Right ventricle myocardium inferior (tissue), 1 donor: ENCODE measurements at places on chromosomes 6 and 20.

GRCh38 chr6:144482142-144482541 lies 197.0 kb downstream of the UTRN start:
- peak; percentile 83 for DNase-seq

DNA sequence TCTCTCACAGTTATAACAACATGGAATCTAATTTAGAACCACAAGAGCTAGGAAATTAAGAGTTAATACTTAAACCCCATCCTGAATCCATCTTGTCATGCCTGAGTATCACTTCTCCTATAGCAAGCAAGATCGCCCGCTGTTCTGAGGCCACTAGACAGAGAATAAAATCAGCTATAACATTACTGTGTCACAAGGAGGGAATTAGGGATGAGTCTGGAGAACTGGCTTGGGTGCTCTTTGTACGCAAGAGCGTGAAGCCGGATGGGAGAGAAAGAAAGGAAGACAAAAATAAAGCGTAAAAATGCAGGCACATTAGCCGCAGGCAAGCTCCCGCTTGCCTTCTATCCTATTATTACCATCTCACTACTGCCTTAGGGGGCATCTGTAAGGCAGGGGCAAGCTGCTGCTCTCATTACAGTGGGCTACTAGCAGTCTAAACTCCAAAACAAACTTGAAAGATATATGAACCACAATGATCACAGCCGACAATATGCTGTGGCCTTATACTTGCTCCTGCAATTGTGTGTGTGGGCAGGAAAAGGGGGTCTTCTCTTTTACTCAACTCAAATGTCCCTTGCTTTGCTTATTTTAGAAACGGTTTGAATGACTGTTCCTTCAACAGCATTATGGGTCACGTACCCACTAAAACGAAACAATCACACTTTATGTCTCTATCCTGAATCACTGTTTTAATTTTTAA lies 81.9 kb downstream of the GJA10 start:
- no peak for DNase-seq

- no peak for DNase-seq
These were observed 65.1 kb downstream of the PHACTR2 start for GRCh38 chr6:143742955-143743255.

DNA sequence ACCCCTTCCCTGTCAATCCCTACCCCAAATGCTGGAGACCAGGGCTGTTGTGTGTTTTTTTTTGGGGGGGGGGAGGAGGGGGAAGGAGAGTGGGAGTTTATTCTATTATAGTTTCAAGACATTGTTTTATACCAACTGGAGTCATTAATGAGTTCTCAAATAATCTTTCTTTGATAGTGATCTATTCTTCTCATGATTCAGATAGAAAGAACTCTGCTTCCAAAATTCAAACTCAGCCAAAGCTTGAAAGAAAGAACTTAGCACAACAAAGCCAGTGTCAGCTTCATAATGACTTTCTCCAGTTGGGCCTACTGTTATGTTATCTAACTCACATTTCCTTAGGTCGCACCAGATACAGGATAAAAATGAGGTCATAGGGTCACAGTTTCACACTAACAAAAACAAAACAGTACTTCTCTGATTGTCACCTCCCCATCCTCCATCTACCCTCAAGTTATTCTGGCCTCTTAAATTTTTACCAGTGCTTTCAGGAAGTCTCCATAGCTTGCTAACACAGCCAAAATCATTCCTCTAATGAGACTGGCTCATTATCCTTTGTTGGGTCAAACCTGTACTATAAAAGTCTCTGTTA lies 19.0 kb upstream of the MAP3K7 start:
- no peak for DNase-seq

DNA sequence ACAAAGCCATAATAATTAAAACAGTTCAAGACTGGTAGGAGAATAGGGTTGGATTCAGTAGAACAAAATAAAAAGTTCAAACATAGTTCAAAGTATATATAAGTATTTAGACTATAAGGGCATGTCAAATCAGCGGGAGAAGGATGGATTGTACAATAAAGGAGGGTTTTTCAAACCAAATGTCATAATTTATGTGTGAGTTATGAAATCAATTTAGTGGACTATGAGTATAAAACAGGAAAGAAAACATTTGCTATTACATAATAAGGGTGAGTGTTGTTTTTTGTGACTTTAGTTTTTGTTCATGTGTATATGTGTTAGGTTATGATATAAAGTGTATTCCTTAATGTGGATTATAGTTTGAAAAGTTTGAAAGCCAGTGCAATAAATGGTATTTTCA lies 10.6 kb downstream of the ORC3 start:
- no peak for DNase-seq

GRCh38 chr6:168726312-168726856 lies 285.4 kb downstream of the SMOC2 start:
- DNase-seq: no peak

DNA sequence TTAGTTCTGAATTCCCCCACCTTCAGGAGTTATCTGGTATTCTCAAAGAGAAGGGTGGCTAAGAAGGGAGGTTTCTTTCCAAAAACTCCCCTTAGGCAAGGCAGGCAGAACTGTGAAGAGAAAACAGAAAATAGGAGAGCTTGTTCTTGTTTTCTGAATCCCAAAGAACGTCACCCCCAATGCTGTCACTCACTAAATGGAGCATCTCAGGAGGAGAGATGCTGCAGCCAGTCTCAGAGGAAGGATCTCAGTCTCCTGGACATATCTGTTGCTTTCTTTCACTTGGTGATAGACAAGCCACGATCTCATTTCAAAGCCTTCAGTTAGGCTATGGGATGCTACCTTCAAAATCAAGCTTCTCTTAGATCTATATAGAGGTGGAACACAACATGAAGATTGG lies 16.1 kb upstream of the MYB start:
- no peak for DNase-seq

DNA sequence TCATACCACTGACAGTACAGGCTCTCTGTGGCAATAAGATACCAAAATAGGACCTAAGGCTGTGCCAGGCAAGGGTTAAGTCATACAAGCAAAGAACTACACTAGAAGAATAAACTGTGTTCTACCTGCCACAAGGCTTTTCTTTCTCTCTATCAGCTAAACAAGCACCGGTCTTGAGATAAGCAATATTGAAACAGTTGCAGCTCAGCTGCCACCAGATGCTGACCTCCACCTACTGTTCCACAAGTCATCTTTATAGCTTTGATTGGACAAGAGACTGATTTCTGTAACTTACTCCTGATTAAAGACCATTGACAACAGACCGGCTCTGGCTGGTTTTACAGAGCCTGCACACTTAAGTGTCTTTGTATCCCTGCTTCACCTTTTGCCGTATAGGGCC lies 24.1 kb downstream of the SCP2D1 start:
- DNase-seq: no peak

DNA sequence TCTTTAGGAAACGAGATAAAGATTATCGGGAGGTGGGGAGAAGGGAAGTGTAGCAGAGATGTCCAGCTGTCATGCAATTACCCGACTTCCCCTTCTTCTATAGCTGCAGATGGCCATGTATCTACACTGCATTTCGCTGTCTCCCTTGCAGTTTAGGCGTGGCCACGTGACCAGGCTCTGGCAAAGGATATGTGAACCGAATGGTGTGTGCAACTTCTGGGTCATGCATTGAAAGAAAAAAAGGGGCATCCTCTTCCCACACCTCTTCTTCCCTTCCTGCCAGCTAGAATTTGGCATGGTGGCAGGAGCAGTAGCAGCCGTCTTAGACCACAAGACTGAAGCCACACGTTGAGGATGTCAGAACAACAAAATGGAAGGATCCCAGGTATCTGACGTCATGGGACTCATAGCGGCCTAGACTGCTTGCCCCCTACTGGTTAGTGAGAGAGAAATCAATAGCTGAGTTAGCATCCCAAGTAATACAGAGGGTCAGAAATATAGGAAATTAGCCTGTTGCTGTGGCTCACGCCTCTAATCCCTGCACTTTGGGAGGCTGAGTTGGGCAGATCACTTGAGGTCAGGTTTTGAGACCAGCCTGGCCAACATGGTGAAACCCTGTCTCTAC lies 32.8 kb downstream of the TCF15 start:
- no peak for DNase-seq

- no peak for DNase-seq
These were observed 50.1 kb downstream of the CYP24A1 start for GRCh38 chr20:54123587-54124180.

- DNase-seq: no peak
These were observed 47.4 kb downstream of the COL21A1 start for GRCh38 chr6:56199956-56200355.

DNA sequence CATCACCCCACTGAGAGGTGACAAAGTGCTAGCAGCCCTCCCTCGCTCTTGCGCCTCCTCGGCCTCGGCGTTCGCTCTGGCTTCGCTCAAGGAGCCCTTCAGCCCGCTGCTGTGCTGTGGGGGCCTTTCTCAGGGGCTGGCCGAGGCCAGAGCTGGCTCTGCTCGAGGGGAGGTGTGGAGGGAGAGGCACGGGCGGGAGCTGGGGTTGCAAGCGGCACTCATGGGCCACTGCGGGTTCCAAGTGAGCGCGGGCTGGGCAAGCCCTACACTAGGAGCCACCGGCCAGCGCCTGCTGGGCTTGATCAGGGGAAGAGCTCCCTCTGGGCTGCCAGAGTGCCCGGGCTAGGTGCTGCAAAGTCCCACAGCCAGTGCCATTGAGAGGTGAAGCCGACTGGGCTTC lies 964.8 kb upstream of the GJE1 start:
- DNase-seq: peak; percentile 59

GRCh38 chr6:137271245-137272183 lies 52.3 kb upstream of the IFNGR1 start:
- no peak for DNase-seq

DNA sequence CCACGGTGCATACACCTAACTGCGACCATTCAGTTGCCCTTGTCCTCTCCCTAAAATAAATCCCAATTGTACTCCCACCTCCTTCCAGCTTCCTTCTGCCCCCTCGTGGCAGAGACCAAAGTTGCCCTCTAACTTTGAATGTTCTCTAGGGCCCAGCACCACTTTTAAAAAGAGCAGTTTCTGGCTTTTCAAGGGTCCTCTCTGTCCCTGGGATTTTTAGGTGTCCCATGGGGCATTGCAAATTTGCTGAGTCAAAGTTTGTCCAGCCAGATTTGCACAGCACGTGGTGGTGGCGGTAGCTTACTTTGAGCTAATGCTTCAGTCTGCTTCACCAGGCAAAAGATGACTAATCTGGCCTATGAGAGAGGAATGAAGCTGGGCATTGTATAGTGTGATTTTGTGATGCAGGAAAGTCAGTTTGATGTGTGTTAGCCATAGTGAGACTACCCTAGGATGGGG lies 100.2 kb downstream of the PERP start:
- DNase-seq: no peak

- DNase-seq: peak; percentile 13
These were observed 212.7 kb upstream of the AGPAT4 start for GRCh38 chr6:161486361-161487216.

DNA sequence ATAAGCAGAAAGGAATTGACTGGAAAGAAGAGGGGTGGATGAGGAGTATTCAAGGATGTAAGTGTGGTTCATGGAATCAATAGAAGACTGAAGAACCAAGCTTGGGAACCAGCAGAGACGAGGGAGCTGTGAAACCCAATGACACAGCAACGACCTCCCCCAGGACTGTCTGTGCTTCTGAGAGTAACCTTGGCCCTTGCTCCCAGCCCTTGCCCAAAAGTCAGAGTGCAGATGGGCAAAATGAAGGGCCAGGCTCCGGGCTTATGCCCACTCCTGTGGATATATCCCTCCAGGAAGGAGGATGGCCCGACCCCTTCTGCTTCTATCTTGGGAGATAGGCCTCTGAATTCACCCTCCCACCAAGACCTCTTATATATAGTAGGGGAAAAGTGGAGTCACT lies 24.9 kb downstream of the FAM50B start:
- no peak for DNase-seq

DNA sequence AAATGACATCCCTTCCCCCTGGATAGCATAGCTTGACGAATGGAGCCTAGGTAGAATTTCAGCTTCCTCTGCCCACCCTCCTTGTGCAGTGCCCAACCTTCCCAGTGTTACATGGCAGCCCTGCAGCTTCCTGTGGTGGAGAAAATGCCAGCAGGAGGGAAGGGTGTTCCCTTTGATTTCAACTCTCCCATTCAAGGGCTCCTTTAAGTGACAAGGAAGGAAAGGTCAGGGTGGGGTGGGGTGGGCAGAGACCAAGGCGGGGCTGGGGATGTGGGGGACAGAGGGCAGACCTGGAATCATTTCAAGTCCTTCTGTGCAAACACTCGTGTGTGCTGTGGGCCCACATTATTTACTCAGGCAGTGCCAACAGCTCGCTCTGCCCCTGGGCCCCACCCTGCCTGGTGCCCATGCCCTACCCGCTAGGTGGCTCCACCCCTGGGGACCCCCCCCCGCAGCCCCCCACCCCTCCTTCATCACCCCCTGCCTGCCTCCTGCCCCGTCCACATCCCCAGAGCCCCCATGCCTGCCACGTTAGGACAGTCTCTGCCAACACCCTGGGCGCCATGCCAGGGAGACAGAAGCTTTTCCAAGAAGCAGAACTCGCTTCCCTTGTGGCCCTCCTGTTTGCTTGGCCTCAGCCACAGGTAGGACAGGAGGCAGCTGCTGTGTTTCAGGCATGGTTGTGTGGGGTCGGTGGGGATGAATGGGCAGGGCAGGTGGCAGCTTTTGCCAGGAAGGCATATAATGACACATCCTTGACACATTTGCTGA lies 9.4 kb downstream of the SPDEF start:
- no peak for DNase-seq

DNA sequence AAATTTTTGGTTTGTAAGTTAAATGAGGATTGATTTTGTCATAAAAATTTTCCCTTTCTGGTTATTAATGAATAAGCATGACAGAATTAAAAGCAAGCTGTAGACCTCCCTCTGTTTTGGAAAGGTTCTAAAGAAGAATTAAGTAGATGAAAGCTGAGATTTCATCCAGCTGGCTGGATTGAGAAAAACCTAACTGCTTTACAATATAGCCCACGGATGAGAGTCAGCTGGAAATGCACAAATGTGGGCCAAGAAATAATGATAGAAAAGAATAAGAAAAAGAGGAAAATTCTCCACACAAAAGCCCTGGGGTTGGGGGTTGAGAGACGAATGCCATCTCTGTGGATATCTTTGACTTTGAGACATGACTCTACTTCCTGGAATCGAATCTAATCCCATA lies 631.6 kb downstream of the HDGFL1 start:
- no peak for DNase-seq

DNA sequence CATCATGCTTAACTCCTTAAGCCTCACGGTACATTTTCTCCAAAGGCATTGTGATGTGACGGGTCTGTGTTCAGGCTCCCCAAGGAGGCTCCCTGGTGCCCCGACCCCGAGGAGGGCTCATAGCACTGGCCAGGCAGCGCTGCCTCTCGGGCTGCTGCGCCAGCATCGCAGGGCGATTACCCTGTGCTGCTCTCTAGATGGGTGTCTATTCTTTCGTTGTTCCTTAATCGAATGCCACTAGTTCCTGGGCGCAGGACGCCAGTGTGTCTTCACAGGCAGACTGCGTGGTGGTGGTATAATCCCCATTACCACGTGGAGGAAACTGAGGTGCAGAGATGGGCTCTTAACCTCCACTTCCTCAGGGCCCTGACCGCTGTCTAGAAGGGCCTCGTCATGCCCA lies 267.4 kb downstream of the CDH4 start:
- DNase-seq: no peak

- no peak for DNase-seq
These were observed 549.8 kb downstream of the PRKN start for GRCh38 chr6:162177746-162178145.

- DNase-seq: no peak
These were observed 95.5 kb downstream of the EYA2 start for GRCh38 chr20:46990017-46990595.

- no peak for DNase-seq
These were observed 109.1 kb downstream of the LY86 start for GRCh38 chr6:6697620-6698019.

- DNase-seq: no peak
These were observed 1.2 kb downstream of the TSBP1 start for GRCh38 chr6:32370505-32370904.

- no peak for DNase-seq
These were observed 17.8 kb downstream of the DACT2 start for GRCh38 chr6:168301648-168302398.
